ENCODE measurements at places on chromosomes 1 and 21. TPM values are rescaled to one million over a fixed set of nuclear protein-coding genes. Genes with fewer than 3 reads are reported as not detected.

UBIAD1 gene
- 8.2 TPM for total RNA-seq

OR2T11 gene
- total RNA-seq, result not detected

GNG4 gene
- 3.9 TPM for total RNA-seq

- no peak for DNase-seq
These were observed 94.9 kb upstream of the IGSF21 start for GRCh38 chr1:18012686-18013085.

- DNase-seq, result no peak
These were observed 28.3 kb downstream of the NEK7 start for GRCh38 chr1:198185146-198185545.

GRCh38 chr1:215375381-215375780 is 191.7 kb upstream of the KCTD3 start:
- DNase-seq, result no peak

DNA sequence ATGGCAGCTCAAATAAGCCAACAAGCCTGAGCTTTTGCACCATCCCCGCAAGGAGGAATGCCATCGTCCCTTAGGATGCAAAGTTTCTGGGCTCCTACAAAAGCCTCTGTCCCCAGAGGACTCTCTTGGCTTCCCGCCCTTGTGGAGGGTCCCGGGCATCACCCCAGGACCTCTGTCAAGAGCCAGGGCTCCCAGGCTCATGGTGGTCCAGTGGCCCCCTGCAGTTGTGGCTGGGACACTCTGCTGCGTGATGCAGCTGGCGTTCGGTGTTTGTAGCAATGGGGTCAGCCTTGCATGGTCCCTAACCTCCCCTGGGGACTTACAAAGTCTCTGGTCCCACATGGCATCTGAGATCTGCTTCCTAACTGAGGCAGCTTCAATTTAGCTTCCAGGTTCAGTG is 104.7 kb downstream of the RIPK4 start:
- no peak for DNase-seq

DNA sequence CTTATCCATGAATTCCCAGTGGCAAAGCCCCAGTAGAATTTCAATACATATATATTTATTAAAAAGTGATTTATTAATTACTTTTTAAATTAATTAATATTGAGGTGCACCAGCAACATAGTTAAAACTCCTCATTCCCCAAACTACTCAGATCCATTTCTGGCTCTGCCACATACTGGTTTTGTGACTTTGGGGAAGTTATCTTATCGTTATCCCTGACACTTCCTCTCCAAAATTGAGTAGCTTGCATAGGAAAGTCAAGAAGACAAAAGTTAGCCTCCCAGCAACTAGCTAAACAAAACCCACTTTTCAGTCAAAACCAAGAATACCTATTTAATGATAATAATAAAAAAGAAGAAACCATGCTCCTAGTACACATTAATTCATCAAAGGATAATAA is 35.9 kb downstream of the TCP10L start:
- no peak for DNase-seq

- DNase-seq, result no peak
These were observed 279.9 kb upstream of the RUNX1 start for GRCh38 chr21:35328856-35329455.

DNA sequence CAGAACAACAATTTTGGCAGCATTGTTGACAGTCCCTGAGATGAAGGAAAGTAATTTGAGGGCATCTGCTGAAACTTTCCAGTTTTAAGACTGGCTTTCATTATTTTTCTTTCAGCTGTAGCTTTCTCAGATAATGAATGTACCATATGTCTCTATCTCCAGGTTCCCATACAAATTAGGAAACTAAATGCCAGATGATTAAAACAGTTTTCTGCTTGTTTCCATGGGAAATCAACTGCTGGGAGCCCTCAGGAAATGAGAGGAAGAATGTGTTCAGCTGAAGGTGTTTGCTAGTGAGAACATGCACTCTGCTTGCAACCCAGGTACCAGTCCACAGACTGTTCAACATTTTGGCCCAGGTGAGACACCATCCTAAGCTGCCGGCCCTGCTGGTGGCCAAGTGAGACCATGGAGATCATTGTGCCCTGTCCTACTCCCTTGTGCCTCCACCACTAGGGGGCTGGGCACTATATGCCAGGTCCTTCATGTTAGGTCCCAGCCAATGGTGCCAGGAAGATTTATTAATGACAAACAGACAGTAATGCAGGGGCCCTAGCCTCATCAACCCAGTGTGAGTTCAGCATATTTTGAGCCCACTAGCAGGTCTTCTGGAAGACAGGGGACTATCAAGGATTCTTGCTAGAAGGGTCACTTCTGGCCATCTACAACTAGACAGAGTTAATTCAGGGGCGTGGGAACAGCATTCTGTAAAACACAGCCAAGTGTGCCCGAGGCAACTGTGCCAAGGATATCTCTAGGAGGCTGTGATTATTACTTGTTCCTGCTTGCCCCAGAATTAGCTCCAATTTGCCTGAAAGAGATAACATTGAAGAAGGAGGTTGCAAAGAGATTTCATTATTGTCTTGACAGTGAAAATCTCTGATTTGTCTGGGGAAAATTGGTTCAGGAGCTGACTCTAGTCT is 17.0 kb upstream of the LRRC8C start:
- DNase-seq, result no peak

- peak; percentile 75 for DNase-seq
These were observed 63.7 kb downstream of the SLC45A1 start for GRCh38 chr1:8381618-8382017.

DNA sequence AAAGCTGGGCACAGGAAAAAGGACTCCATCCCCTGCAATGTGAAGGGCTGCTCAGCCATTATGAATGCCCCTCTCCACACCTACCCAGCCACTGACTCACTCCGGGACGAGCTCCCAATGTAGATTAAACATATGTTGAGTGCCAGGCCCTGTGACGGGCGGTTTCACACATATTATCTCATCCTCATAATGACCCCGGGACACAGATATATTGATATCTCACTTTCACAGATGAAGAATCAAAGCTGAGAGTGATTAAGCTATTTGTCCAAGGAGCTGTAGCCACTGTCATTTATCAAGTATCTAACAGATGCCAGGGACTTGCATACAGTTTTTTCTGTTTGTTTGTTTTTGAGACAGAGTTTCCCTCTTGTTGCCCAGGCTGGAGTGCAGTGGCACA is 35.0 kb upstream of the SLC30A1 start:
- DNase-seq, result no peak

DNA sequence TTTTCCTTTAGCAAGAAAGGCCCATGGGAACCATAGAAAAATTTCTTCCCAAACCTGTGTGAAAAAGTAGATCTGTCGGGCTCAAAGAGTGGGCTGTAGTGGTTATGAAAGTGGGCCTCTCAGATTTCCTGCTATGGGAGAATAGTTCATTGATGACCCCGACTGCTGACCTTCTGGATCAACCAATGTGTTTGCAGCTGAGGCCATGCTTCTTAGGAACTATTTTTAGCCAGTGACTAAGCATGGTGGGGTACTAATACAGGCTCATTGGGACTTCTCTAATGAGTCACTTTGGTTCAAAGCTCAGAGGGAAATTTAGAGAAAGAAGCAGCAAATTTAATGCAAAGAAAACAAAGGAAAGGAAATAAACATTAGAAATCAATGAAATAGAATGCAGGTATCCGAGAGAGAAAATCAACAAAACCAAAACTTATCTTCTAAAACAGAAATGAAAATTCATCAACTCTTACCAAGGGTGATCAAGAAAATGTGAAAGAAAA is 12.6 kb upstream of the PSMA5 start:
- no peak for DNase-seq

- DNase-seq, result no peak
These were observed 419.6 kb upstream of the BRINP3 start for GRCh38 chr1:190897233-190897632.
